ENCODE measurements at places on chromosomes 5 and 9.
A peak's percentile ranks its signal among the peaks of the same experiment; 100 is the strongest.

DNA sequence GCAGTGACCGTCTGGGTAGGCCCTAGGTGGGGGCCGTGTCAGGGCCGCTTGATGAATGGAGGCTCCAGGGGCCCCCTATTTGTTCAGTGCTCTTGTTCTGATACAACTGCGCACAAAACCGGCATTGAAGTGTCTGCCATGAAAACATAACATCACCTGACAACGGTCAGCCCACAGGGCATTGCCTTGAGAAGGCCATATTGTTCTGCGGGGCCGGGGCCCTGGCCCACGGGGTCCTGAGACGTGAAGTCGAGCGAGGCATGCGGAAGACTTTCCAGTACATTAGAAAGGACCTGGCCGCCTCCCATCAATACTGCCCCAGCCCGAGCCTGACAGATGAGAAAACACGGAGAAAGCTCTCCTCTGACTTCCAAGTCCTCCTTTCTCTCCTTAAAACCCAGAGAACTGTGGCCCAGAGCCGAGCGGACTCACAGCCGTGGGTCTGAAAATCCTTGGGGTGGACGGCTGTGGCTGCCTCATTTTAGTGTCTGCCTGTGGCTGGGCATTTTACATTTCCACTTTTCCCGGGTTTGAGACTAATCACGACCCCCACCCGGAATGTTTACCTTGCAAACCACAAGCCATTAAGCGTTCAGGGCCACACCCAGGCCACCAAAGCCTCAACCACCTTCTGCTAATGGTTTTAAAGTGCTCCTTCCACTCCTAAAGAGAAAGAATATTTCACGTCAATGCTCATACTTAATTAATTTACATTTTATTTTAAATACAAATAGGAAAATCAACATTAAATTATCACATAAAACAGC, 391.0 kb upstream of the IRX2 start:
- DNase-seq, result no peak

GRCh38 chr9:6897207-6897822, 139.5 kb downstream of the KDM4C start:
- no peak for DNase-seq

DNA sequence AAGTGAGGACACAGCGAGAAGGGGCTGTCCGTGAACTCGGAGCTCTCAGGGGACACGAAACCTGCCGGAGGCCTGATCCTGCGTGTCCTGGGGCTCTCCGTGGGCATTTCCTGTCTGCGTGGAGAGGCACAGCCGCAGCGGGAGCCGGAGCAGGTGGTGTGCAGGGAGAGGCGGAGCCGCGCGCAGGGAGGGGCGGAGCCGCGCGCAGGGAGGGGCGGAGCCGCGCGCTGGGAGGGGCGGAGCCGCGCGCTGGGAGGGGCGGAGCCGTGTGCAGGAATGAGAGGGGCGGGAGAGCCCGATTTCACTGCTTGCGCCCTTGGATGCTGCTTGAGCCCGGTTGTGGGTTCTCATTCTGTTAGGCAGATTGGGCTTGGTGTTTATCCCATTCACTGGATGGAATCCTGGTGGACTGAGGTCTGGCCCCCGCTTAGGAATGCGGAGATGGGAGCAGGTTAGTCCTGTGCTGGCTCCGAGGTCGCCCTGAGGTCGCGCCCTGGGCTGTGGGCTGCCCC, 26.7 kb downstream of the NDUFS6 start:
- no peak for DNase-seq

GRCh38 chr9:130940693-130941576, 1.9 kb upstream of the FIBCD1 start:
- peak; percentile 53 for DNase-seq

DNA sequence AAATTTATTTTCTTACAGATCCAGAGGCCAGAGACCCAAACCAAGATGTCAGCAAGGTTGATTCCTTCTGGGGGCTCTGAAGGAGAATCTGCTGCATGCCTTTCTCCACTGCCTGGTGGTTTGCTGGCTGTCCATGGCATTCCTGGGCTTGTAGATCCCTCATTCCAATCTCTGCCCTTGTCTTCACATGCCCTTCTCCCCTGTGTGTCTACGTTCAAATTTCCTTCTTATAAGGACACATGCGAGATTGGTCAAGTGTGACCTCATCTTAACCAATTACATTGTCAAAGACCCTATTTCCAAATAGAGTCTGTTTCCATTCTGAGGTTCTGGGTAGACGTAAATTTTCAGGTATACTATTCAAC, 84.5 kb upstream of the RAI14 start:
- DNase-seq, result peak; percentile 51

DNA sequence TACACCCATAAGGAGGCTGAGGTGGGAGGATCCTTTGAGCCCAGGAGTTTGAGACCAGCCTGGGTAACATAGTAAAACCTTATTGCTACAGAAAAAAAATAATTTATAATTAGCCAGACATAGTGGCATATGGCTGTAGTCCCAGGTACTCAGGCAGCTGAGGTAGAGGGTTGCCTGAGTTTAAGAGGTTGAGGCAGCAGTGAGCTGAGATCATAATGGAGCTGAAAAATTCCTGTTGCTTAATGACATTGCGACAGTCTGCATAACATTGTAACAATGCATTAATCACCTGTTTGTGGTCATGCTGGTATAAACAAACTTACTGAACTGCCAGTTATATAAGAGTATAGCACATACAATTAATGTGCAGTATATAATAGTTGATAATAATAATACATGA, 214.2 kb downstream of the TRIM32 start:
- no peak for DNase-seq

DNA sequence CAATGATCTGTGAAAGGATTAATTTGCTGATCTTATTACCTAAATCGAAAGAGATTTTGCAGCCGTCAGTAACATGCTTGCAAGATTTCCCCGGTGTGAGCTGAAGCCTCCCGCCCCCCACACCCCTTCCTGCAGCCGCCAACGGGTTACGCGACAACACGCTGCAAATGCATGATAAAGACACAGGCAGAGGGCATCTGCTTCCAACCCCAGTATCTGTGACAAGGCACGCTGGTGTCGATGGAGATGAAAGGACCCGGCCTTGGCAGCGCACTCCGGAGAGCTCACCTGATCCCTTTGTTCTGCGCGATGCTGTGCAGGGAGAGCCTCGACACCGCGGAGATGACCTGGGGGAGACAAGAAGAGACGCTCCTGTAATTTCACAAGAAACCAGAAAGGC, 122.9 kb upstream of the SARDH start:
- no peak for DNase-seq

GRCh38 chr5:84436866-84437265, 52.2 kb upstream of the EDIL3 start:
- peak; percentile 8 for DNase-seq

DNA sequence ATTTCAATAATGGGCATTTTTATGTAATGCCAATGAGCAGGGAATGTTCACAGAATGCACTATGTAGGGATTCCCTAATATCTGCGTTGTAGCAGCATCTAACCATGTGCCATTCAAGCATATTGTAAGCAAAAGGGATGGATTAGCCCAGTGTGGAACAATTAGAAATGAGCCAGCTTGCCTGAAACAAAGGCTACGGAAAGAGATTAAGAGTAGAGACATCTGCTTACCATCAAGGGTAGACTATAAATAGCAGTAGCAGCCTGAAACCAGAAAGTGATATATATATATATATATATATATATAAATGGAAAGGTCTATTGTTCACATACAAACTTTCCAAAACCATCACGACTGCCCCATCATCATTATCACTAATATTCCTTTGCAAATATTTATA, 31.9 kb upstream of the CEP120 start:
- DNase-seq, result no peak

GRCh38 chr9:36150574-36151315, 14.2 kb downstream of the GLIPR2 start:
- DNase-seq, result no peak

GRCh38 chr9:35277628-35278359, 116.0 kb downstream of the UNC13B start:
- peak; percentile 76 for DNase-seq

DNA sequence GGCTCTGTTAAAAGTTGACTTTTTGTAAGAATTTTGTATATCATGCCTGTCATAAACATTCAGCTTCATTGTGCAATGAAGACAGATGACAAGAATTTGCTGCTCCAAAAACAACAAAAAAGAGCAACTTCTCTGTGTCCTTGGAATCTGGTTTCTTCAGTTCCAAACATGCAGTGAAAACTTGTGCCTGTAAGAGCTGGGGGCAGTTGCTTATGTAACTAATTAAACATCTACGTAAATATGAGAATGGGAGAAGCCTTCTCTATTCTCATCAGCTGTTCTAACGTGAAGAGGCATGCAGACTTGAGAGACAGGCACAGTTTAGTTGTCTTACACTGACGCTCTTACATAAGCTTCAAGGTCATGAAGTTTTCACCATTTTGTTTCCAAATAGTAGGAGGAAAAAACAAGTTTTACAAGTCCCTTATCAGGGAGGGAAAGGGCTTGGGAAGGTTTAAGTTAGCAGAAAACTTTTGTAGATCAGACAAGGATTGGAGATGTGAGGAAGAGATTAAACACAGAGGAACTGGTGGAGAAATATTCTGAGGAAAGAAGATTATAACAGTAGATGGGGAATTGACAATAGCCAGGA, 170.4 kb downstream of the RFK start:
- DNase-seq, result peak; percentile 68

DNA sequence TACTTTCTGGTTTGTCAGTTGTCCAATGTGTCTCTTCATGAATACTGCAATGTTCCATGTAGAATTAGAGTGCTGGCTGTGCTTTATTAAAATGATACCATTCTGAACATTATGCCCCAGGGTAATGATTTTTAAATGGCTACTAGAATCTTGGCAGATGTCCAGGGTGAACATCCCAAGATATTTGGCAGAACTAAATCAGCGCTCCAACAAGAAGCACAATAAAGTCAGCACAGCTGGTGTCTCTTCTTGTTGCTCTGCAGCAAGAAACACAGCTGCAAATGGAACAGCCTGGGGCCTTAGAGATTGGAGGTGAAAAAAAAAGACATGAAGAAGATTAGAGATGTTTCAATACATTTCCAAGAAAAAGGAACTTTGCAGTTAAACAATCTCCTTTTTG, 248.3 kb downstream of the CDH18 start:
- peak; percentile 31 for DNase-seq

DNA sequence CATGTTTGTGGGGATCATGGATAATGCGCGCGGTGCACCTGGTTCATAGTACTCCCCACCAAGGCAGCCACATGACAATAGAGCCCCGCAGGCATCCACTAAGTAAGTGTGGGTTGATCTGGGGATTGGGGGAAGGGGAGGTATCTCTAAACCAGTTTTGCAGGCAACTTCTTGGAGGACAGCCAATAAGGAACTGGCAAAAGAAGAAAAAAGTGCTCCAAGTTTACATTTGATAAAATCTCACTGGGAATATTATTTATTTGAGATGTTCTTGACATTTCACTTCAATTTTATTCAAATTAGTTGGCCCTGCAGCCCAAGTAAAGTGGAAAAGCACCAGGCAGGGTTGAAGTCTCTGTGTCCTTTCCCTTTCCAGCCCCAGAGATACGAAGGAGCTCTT, 8.5 kb downstream of the FBP1 start:
- no peak for DNase-seq

DNA sequence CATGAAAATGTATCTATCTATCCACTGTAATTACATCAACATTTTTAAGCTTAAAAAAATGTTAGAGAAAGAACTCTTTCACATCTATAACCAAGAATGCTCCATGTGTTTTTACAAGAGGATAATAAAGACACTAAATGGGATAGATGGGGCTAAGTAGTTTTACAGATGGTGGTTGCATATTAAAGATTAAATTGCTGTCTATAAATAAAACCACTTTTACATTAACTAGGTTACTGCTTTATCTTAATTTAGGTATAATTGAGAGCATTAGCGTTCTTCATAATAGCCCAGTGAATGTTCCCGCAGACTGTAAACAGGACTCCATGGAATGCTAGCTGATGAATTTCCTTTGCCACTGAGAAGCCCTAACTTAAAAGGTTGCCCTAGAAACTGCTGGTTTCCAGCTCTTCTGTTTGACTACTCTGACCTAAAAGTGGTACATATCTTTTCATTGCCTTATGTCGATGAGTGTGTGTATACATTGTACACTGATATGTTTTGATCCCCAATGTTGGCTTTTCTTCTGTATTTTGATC, 117.9 kb downstream of the SGCD start:
- DNase-seq, result no peak

GRCh38 chr5:9951865-9952516, 297.7 kb downstream of the ATPSCKMT start:
- DNase-seq, result no peak

GRCh38 chr5:38381361-38381760, 123.0 kb downstream of the EGFLAM start:
- DNase-seq, result no peak

- peak; percentile 38 for DNase-seq
These were observed 149.4 kb downstream of the CD180 start for GRCh38 chr5:67047160-67047559.

DNA sequence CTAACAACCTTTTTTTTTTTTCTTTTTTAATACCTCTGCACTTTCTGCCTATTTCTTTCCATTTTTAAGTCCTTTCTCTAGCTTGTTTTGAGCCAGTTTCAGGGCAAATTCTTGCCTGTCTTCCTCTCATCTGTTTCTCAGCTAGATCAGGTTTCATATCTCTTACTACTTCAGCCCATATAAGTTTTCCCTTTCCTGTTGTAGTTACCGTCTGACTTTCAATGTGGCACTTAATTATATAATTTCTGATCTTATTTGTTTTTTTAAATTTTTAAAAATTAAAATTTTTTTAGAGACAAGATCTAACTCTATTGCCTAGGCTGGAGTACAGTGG, 104.7 kb upstream of the ELL2 start:
- peak; percentile 49 for DNase-seq

DNA sequence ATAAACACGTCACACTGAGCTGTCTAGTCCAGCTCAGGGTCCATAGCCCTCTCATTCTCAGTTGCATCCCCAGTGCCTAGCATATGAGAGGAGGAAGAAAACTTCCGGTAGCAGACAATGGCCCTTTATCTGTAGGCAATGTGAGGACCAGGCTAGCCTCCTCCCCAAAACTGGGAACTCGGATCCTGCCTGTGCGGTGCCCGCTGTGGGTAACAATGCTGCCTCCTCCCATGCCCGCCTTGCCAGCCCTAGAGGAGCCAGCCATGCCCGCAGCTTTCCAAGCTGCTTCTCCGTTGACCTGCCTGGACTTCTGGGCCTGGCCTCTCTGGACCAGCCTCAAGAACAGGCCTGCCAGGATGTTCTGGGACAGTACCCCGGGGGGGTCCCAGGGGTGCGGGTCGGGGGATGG, 74.6 kb upstream of the ORM1 start:
- DNase-seq, result no peak

DNA sequence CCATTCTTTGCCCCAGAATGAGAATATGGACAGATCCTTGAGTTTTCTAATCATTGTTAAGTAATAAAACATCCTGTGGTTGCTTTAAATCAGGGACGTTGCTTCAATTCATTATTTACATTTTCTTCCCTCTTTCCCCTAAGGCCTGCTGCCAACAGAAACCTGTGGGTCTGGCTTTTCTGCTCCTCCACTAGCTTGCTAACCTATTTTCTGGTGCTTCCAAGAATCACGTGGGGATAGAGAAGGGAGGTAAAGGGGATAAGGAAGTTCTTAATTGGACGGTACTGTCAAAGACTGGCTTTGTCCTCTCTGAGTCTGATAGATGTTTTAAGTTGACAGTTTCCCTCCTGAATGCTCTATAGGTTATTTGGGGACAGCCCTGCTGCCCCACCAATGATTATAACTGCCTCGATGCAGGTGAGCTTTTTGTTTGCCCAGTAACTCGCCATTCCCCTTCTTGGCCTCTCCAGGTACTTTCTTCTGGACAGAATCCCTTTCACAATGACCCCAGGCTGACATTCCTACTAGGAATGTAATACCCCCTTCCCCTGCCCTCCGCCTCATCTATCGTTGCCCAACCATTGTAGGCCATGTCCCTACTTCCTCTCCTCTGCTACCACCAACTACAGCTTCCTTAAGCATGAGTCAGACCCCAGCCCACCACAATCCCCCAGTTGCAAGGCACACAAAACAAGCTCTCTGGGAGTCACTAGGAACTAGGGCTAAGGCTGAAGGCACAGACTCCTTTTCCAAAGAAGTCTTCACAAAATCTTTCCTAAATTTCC, 19.9 kb upstream of the CPEB4 start:
- no peak for DNase-seq
